ENCODE measurements at places on chromosomes 4 and X.

- no peak for DNase-seq
These were observed 87.6 kb downstream of the SEL1L3 start for GRCh38 chr4:25775166-25775565.

GRCh38 chr4:70632028-70632427 lies 3.5 kb downstream of the ENAM start:
- no peak for DNase-seq

GRCh38 chr4:2898001-2898400 lies 54.4 kb downstream of the ADD1 start:
- DNase-seq = no peak

DNA sequence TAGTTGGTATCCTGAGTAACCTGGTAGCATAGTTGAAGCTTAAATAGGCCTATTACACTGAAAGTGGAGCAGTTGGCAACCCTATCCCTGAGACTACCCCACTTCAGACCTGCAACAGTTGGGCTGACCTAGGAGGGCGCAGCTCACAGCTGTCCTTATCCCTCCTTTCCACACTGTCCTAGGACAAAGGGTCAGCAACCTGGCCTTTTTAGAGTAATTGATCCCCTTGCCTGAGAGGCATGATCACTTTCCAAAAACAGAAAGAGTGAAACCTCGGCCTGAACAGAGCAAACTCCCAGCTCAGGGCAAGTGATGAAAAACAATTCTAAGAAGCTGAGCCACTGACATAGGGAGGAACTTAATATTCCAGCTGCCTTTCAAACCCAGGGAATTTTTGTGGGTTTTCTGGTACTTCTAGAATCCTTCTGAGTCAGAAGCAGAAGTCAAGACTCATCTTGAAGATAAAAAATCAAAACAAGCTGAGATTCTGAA lies 94.9 kb upstream of the MYOZ2 start:
- DNase-seq = no peak

DNA sequence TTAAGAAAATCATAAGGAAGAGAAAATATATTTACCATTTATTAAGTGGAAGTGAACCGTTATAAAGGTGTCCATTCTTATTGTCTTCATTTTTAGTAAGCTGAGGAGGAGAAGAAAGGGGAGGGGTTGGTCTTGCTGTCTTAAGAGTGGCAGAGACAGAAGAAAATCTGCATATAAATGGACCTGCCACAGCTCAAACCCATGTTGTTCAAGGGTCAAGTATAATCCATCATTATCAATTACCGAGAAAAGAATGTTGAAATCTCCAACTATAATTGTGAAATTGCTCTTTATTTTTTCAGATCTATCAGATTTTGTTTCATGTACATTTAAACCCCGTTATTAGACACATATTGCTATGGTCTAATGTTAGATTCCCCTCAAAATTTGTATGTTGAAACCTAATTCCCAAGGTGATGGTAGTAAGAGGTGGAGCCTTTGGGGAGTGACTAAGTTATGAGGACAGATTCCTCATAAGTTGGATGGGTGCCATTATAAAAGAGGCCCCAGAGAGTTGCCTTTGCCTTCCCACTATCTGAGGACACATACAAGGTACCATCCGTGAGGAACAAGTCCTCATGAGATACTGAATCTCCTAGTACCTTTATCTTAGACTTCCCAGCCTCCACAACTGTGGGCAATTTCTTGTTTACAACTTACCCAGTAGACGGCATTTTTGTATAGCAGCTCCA lies 58.5 kb upstream of the SMAD1 start:
- DNase-seq = no peak

- DNase-seq = no peak
These were observed 101.9 kb downstream of the EFNB1 start for GRCh38 chrX:68930542-68931317.

DNA sequence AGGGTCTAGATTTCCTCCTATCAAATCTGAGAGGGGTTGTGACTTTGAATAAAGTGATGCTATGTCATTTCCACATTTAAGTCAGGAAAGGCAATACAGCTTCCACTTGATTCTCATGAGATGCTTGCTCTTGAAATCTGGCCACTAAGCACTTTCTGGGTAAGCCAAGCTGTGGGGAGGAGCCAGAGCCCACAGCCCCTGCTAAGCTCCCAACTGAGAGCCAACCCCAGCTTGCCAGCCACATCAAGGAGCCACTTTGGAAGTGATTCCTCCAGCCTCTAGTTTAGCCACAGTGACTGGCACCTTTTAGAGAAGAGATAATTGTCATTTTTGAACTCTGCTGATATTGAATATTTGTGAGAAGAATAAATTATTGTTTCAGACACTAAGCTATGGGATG lies 1441.5 kb upstream of the IGFBP7 start:
- no peak for DNase-seq

DNA sequence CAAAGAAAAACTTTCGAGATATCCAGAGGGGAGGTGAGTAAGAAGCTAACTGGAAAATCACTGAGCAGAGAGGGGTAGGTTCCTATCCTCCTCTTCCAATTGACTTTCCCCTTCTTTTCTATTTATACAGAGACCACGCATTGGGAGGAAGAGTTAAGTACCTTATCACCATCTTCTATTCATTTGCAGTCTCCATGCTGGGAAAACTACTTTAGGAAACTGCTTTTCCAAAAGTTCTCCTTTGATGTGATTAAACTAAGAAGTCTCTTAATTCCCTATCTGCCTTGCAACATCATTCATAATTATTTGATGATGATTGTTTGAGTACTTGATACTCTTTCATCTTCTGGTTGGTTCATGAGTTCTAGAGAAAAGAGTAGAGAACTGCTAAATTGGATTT lies 306.6 kb downstream of the PPP3CA start:
- DNase-seq = no peak

DNA sequence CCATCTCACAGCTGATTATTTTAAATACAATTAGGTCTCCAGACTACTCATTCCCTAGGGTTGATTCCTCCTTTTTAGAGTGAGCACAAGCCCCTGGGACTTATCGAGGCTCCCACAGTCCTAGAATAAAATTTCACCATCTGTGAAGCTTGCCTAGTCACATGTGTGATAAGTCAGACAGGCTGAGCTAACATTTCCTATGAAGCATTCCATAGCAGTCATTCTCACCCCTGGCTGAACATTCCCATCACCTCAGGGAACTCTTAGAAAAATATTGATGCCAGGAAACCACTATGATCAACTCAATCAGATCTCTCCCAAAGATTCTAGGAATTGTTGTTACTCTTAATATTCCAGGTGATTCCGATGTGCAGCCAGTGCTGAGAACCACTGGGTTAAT lies 37.7 kb downstream of the ARHGEF9 start:
- no peak for DNase-seq

DNA sequence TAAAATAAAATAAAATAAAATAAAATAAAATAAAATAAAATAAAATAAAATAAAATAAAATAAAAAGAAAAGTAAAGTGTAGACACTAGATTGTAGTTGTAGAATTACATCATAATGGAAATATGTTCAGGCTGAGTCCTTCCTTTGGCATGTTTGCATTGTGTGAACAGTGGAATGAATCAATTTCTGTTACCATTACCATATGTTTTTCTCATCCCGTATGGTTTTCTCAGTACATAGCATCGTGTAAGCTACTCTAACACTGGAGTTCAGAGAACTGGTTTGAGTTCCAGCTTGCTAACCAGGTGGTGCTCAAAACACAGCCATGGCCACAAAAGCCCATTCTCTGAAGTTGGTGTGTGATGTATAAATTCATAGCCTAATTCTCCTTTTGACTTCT lies 45.9 kb downstream of the USP11 start:
- no peak for DNase-seq

DNA sequence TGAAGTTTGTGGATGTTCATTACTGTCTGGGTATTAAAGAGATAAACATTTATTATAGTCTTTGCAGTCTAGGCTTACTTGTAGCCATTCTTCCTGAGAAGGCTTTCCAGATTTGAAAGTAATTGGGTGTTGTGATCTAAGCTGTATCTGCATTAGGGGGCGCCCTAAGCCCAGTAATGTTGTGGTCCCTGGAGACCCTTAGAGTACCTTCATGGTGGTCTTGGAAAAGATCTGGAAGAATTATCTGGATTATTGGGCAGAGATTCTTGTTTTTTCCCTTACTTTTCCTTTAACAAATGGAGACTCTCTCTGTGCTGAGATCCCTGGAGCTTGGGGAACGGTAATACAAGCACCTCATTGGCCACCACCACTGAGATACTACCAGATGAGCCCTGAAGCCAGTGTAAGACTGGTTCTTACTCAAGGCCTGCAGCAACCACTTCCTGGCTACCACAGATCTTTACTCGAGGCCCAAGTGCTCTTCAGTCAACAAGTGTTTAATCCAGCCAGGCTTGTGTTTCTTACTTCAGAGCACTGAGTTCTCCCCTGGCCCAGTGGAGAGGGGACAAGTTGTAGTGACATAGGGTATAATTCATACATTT lies 63.1 kb downstream of the RTL3 start:
- DNase-seq = no peak

- no peak for DNase-seq
These were observed 20.0 kb upstream of the TMEM128 start for GRCh38 chr4:4267981-4268380.

DNA sequence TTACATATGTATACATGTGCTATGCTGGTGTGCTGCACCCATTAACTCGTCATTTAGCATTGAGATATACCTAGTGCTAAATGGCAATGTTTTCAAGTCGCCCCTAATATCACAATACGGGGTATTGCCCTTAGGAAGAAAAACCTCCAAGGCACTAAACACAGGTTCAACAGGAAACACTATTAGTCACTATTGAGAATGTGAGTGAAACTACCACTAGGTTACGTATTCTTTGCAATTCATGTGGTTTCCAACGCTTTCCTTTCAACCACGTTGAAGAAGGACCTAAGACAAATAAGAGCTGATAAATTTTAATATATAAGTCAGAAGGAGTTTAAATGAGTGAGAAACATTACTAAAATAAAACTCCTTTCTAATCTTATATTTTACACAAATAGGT lies 134.7 kb upstream of the SPANXN4 start:
- no peak for DNase-seq

Data from CD4-positive, alpha-beta T cell treated with Interleukin-4 for 4 hours (primary cell).